ENCODE measurements at places on chromosomes 13 and 19.

GRCh38 chr19:57171551-57172081 is 4.3 kb upstream of the DUXA start:
- DNase-seq: no peak

DNA sequence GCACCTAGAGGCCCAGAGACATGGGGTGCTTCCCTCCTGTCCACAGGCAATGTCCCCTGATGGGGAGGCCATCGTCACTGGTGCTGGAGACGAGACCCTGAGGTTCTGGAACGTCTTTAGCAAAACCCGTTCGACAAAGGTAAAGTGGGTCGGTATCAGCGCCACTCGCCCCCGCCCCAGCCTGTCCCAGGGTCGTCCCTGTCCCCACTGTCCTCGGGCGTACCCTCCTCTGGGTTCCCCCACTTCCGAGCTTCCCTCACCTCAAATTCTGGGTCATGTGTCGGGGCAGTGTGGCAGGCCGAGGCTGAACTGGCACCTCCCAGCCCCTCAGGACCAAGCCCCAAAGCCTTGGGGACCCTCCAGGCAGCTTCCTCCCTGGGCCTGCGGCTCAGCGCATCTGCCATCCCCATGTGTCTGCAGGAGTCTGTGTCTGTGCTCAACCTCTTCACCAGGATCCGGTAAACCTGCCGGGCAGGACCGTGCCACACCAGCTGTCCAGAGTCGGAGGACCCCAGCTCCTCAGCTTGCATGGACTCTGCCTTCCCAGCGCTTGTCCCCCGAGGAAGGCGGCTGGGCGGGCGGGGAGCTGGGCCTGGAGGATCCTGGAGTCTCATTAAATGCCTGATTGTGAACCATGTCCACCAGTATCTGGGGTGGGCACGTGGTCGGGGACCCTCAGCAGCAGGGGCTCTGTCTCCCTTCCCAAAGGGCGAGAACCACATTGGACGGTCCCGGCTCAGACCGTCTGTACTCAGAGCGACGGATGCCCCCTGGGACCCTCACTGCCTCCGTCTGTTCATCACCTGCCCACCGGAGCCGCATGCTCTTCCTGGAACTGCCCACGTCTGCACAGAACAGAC is 4.4 kb upstream of the TEKTIP1 start:
- no peak for DNase-seq

DNA sequence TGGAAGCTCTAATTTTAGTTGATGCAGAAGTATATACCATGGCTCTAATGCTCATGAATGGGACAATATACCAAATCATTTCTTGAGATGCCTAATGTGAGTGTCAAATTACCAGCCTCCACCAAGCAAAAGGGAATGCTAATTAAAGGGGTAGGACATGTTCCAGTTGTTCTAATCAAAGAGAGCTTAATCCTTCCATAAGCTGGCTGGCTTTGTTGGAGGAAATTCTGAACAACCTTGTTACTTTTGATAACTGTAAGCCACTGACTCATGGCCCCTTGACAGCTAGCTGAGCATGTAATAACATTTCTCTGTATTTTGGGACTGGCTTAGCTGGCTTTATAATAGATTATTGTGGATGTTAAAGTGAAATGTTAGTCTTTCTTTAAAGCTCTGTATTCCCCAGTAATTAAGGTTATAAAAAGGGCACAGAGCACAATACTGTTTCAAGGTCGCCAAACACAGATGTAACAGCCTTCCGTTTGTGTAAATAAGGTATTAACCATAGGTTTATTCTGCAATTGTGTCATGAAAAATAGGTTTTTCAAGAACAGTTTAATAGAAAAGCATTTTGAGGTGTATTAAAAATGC is 1194.0 kb downstream of the PCDH9 start:
- DNase-seq: no peak

DNA sequence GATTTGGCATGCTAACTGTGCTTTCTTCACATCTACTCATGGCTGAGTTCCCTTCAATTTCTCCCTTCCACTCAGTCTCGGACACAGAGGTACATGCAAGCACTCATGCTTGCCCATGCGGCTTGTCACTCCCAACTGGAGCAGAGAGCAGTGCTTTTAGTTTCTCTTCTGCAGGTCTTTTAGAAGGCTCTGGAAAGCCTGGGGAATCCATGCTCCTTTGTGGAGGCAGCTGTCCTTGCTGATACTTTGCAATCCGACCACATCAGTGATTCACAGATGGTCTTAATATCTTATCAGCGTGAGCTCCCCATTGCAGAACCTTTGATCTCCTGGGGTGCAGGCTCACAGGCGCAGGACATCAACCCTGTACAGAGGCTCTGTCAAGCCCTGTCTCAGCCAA is 203.9 kb downstream of the COL4A1 start:
- DNase-seq: no peak

DNA sequence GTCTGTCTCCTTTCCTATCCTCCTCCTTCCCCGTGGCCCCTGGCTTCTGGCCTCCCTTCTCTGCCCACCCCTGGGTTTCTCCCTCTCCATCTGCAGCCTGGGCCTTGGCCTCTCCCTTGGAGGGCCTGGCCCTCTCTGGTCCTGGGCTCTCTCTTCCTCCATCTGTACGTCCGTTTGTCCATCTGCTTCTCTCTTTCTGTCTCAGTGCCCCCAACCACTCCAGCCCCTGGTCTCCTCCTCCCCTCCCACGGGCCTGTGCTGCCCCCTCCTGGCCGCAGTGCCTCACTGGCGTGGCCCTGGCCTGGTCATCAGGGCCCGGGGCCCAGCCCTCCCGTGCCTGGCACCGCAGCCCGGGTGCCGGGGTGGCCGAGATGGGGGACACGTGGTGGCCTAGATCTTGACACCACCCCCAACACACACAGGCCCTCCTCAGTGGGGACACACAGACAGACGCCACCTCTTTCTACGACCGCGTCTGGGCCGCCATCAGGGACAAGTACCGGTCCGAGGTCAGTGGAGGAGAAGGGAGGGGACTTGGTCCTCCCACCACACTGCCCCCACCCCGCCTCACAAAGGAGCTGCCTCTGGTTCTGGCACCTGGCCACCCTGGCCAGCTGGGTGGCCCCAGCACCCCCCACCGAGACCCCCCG is 11.3 kb downstream of the PRKCSH start:
- DNase-seq: peak; percentile 87

DNA sequence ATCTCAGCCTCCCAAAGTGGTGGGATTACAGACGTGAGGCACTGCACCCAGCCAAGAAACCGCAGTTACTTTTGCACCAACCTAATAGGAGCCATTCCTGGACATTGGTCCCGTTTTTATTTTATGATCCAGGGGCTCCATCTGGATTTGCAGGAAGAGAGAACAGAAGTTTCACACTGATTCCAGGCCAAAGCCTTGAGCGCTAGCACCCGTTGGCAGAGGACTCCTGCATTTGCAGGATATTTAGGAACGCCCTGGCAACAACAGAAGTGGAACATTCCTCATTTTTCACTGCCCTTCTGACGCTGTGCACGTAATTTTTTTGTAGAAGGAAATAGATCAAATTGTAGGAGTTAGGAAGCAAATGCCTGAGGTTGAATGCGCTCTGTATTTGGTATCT is 11.7 kb upstream of the SULT2A1 start:
- no peak for DNase-seq

DNA sequence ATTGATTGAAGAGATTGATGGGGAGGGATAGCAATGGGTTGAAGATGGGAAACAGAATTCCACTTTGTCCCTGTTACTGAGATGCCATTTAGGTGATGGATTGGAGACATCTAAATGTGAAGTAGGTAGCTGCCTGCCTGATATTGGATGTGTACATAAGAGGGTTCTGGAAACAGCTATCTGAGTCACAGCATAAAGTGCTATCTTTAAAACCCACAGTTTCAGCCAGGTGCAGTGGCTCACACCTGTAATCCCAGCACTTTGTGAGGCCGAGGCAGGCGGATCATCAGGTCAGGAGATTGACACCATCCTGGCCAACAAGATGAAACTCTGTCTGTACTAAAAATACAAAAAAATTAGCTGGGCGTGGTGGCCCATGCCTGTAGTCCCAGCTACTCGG is 72.6 kb downstream of the DNAJC3 start:
- no peak for DNase-seq

- DNase-seq: no peak
Observed at GRCh38 chr13:104256701-104257100, 1190.5 kb upstream of the SLC10A2 start.

- DNase-seq: no peak
Observed at GRCh38 chr13:44440046-44440608, 66.5 kb downstream of the SERP2 start.

GRCh38 chr13:20505405-20506366 is 20.0 kb downstream of the CRYL1 start:
- DNase-seq: no peak

GRCh38 chr13:42137856-42138537 is 89.5 kb downstream of the DGKH start:
- no peak for DNase-seq

GRCh38 chr13:102461302-102461701 is 59.5 kb upstream of the FGF14 start:
- DNase-seq: no peak

- DNase-seq: no peak
Observed at GRCh38 chr19:45177817-45178261, at the start of gene TRAPPC6A. Gene TRAPPC6A, minus strand, starts transcription at chr19:45178237. Its CDS starts 19 bp downstream, at chr19:45178218.

- DNase-seq: no peak
Observed at GRCh38 chr19:7637374-7638256, 705 bp downstream of the STXBP2 start.

- no peak for DNase-seq
Observed at GRCh38 chr19:13353625-13354024, 152.7 kb downstream of the CACNA1A start.
